IMR-90 (cell line): ENCODE measurements at places on chromosomes 11 and 22.
A peak's percentile ranks its signal among the peaks of the same experiment; 100 is the strongest.

GRCh38 chr11:8828580-8829361, 82.2 kb upstream of the AKIP1 start:
- peaks cover 34% of the 10 kb centered on the region for H3K4me1 ChIP-seq
- DNase-seq = peak; percentile 70
- H3K27me3 ChIP-seq = no peaks in the 10 kb centered on the region
- no peak overlapping the region for H3K4me3 ChIP-seq
- peaks cover 31% of the 10 kb centered on the region for H3K36me3 ChIP-seq

GRCh38 chr11:16741473-16741872, 3.0 kb downstream of the C11orf58 start:
- DNase-seq = no peak
- H3K27ac ChIP-seq = no peak overlapping the region
- H3K27me3 ChIP-seq = no peaks in the 10 kb centered on the region
- no peak overlapping the region for H3K4me3 ChIP-seq
- 0 out of 2 replicates have a peak, but pooled peaks cover 2% of the 10 kb centered on the region for H3K4me1 ChIP-seq
- H3K36me3 ChIP-seq = peaks cover 13% of the 10 kb centered on the region

- H3K4me1 ChIP-seq = peaks cover 13% of the 10 kb centered on the region
- H3K4me3 ChIP-seq = no peak overlapping the region
- no peak overlapping the region for H3K27ac ChIP-seq
- no peaks in the 10 kb centered on the region for H3K36me3 ChIP-seq
- no peak for DNase-seq
These were observed 24.0 kb downstream of the KCTD21 start for GRCh38 chr11:78164471-78164870.

GRCh38 chr11:92489826-92490399, 265.3 kb downstream of the FAT3 start:
- H3K27me3 ChIP-seq = no peaks in the 10 kb centered on the region
- H3K4me3 ChIP-seq = no peak overlapping the region
- no peak for DNase-seq
- H3K4me1 ChIP-seq = no peaks in the 10 kb centered on the region
- no peaks in the 10 kb centered on the region for H3K36me3 ChIP-seq
